Memory B cell (primary cell): ENCODE measurements at places on chromosomes 6 and 20.

- H3K27me3 ChIP-seq: no peaks in the 10 kb centered on the region
- DNase-seq: no peak
- peaks cover 37% of the 10 kb centered on the region for H3K36me3 ChIP-seq
- peaks cover 30% of the 10 kb centered on the region for H3K4me1 ChIP-seq
These were observed 55.5 kb downstream of the REV3L start for GRCh38 chr6:111427341-111428116.

- no peak overlapping the region for H3K4me3 ChIP-seq
- no peak for DNase-seq
- H3K27me3 ChIP-seq: peaks cover 3% of the 10 kb centered on the region
- no peak overlapping the region for H3K27ac ChIP-seq
- no peaks in the 10 kb centered on the region for H3K36me3 ChIP-seq
These were observed 164.1 kb downstream of the RNF144B start for GRCh38 chr6:18551228-18551627.

DNA sequence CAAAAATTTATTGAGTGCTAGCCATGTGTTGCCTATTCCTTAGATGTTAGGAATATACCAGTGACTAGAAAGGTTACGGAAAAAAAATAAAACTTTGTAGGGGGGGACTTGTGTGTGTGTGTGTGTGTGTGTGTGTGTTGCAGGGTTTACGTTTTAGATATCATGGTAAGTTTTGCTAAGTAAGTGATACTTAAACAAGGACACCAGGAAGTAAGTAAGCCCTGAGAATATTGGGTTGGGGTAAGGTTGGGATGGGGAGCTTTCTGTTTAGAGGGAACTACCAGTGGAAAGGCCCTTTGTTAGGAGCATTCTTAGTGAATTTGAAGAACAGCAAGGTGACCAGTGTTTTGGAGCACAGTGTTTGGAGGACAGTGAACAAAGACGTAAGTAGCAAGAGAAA is 30.3 kb downstream of the NCOA3 start:
- peaks cover 24% of the 10 kb centered on the region for H3K36me3 ChIP-seq
- no peak for DNase-seq
- H3K27ac ChIP-seq: peak overlapping the region; percentile 82
- no peaks in the 10 kb centered on the region for H3K27me3 ChIP-seq

- H3K4me1 ChIP-seq: no peaks in the 10 kb centered on the region
- H3K27me3 ChIP-seq: peaks cover 7% of the 10 kb centered on the region
- H3K36me3 ChIP-seq: no peaks in the 10 kb centered on the region
- H3K27ac ChIP-seq: no peak overlapping the region
These were observed 18.1 kb downstream of the ENPP1 start for GRCh38 chr6:131825946-131826345.

GRCh38 chr6:109238396-109238795 is 143.1 kb downstream of the CEP57L1 start:
- no peak for DNase-seq
- no peak overlapping the region for H3K4me3 ChIP-seq
- peaks cover 7% of the 10 kb centered on the region for H3K4me1 ChIP-seq
- no peak overlapping the region for H3K27ac ChIP-seq
- peaks cover 6% of the 10 kb centered on the region for H3K27me3 ChIP-seq

GRCh38 chr6:150696190-150696589 is 96.5 kb downstream of the PLEKHG1 start:
- no peaks in the 10 kb centered on the region for H3K27me3 ChIP-seq
- H3K27ac ChIP-seq: peak overlapping the region; percentile 82
- H3K4me1 ChIP-seq: peaks cover 35% of the 10 kb centered on the region

GRCh38 chr6:122200440-122200839 is 199.0 kb upstream of the HSF2 start:
- H3K27me3 ChIP-seq: no peaks in the 10 kb centered on the region
- H3K4me1 ChIP-seq: no peaks in the 10 kb centered on the region
- no peak overlapping the region for H3K4me3 ChIP-seq
- DNase-seq: no peak

- H3K4me3 ChIP-seq: no peak within 1 kb of the TSS
- no peak for DNase-seq
- no peaks in the 10 kb centered on the region for H3K4me1 ChIP-seq
- no peak within 1 kb of the TSS for H3K27ac ChIP-seq
These were observed at the start of gene BPIFA3 for GRCh38 chr20:33217052-33217451. BPIFA3 (plus strand) TSS chr20:33217352; CDS start chr20:33217537, 185 bp downstream.

GRCh38 chr6:7484666-7485065 is 56.8 kb upstream of the DSP start:
- H3K27me3 ChIP-seq: peaks cover 2% of the 10 kb centered on the region
- no peak overlapping the region for H3K27ac ChIP-seq
- no peak for DNase-seq
- H3K4me3 ChIP-seq: no peak overlapping the region
- H3K4me1 ChIP-seq: no peaks in the 10 kb centered on the region

GRCh38 chr6:139013185-139013800 is 15.3 kb upstream of the ABRACL start:
- H3K27me3 ChIP-seq: peaks cover 1% of the 10 kb centered on the region
- no peak overlapping the region for H3K4me3 ChIP-seq
- no peaks in the 10 kb centered on the region for H3K36me3 ChIP-seq

GRCh38 chr6:26097268-26097875 is 10.1 kb downstream of the HFE start:
- H3K36me3 ChIP-seq: peaks cover 4% of the 10 kb centered on the region
- peaks cover 17% of the 10 kb centered on the region for H3K4me1 ChIP-seq
- H3K4me3 ChIP-seq: no peak overlapping the region
- H3K27ac ChIP-seq: no peak overlapping the region
- H3K27me3 ChIP-seq: no peaks in the 10 kb centered on the region

DNA sequence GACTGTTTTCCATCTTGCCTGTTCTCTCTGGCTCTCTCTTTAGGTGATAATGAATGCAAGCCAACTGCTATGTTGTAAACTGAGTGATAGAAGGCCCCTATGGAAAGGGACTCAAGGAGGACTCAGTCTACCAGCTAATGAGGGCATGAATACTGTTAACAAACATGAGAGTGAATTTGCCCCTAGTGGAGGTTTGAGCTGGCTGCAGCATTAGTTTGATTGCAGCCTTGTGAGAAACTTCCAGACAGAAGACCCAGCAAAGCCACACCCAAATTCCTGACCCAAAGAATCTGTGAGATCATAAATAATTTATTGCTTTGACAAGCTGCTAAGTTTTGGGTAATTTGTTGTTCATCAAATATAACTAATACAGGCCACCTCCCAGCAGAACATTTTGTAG is 50.0 kb upstream of the PLCB1 start:
- H3K27me3 ChIP-seq: no peaks in the 10 kb centered on the region
- no peak overlapping the region for H3K4me3 ChIP-seq
- no peaks in the 10 kb centered on the region for H3K36me3 ChIP-seq
- H3K27ac ChIP-seq: no peak overlapping the region
- DNase-seq: no peak
- H3K4me1 ChIP-seq: no peaks in the 10 kb centered on the region

DNA sequence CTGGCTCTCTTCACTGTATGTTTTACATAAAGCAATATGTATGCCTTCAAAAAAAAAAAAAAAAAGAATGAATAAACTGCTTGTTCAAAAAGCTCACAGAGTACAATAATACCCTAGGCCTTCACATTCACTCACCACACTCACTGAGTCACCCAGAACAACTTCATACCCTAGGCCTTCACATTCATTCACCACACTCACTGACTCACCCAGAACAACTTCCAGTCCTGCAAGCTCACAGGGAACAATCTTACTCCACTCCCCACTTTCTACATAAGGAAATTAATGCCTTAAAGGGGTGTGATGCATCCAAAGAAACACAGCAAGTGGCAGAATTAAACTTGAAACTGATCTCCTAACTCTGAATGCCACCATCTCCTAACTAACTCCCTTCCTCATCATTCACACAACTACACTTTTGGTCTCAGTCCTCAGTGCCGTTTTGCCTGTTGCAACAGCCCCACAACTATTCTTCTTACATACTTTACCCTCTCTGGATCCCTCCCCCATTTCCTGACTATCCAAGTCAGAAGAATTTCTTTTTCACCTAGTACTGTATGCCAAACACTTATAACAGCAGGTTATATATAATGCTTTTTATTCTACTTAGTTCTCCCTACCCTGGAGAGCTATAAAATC is 34.2 kb downstream of the NHSL1 start:
- H3K27me3 ChIP-seq: peaks cover 4% of the 10 kb centered on the region
- no peaks in the 10 kb centered on the region for H3K4me1 ChIP-seq
- DNase-seq: no peak
- no peak overlapping the region for H3K4me3 ChIP-seq
- H3K27ac ChIP-seq: no peak overlapping the region

DNA sequence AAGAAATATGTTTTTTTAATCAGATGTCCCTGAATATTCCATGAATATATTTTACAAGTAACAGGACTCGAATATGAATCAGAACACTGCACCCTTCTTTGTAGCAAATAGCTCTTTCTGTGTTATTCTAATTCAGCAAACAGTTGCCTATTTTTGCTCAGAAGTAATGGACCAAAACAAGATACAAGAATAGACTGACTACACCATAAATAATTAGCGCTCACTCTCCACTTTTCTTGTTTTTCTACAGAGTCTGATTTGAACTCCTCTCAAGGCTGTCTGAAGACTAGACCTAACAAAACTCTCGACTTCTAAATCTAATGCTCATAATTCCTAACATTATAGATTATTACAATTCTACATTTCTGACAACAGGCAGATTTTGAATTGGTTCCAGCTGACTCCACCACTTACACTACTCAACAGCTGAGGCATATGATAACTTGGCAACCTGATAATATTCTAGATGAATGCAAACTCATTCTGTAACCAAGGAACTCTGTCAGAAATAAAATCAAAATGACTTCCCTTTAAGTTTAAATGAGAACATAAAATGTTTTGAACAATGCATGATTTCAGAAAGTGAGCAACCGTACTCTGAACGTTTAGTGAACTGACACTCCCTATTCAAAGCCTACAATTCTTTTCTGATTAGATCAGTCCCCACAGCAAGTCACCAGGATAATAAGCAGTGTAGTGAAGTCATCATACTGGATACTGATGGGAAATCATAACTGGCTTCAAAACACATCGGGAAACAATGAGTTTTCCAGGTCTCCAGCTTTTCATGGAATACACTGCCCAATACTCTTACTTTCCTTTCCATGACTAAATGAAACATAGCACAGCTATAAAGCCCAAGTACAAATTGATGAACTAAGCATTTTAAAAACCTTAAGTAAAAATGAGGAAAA is 114.2 kb upstream of the BEND6 start:
- no peak for DNase-seq
- no peak overlapping the region for H3K27ac ChIP-seq
- peaks cover 7% of the 10 kb centered on the region for H3K4me1 ChIP-seq
- no peaks in the 10 kb centered on the region for H3K36me3 ChIP-seq
- no peak overlapping the region for H3K4me3 ChIP-seq

DNA sequence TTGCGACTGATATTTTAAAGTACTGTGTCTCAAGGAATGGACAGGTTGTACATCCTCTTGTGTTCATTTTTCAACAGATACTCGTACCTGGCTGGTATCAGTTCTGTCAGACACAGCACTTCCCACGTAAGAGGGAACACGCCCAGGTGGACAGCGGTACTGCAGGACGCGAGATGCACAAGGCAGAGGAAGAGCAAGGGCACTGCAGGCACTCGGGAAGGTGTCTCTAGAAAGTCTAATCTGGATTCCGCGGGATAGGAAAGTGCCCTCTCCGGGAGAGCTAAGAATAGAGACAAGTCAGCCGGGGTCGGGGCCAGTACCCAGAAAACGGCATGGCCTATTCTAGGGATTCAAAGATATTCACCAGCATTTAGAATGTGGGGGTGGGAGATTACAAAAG is 94.2 kb upstream of the MBOAT1 start:
- DNase-seq: no peak
- no peak overlapping the region for H3K4me3 ChIP-seq

DNA sequence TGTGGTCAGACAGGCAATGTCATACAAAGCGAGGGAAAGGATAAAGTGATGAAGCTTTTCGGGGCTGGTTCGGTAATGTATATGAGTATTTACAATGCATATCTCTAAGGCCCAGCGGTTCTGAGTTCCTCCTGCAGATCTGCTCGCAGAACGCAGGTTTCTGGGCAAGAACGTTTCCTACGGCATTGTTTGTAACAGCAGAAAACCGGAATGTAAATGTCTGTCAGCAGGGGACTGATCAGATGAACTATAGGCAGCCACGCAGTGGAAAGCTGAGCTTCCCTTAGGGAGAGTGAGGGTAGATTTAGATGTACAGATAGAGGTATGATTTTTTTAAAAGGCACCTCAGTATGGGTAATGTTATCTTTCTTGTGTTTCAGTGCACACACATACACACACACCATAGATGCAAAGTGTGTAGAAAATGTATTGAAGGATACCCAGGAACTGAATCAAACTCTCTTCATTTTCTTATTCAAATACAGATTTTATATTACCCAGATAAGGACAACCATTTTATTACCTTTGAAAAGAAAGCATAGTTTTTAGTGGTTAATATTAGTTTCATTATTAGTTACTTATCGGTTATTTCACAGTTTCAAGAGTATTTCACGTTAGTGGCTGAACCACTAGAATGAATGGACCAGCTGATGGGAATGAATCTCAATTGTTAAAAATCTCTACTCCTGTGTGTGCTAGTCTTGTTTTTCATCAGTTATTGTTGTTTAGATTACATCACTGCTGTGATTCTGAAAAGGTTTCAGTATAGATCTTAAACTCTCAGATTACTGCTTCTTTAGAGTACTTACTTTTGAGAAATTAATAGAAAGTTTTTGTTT is 56.2 kb downstream of the SNX9 start:
- no peak overlapping the region for H3K4me3 ChIP-seq
- no peak overlapping the region for H3K27ac ChIP-seq
- no peak for DNase-seq

- no peak for DNase-seq
- H3K27me3 ChIP-seq: no peaks in the 10 kb centered on the region
- no peak overlapping the region for H3K27ac ChIP-seq
- no peaks in the 10 kb centered on the region for H3K4me1 ChIP-seq
- H3K4me3 ChIP-seq: no peak overlapping the region
- no peaks in the 10 kb centered on the region for H3K36me3 ChIP-seq
These were observed 64.3 kb upstream of the BTBD3 start for GRCh38 chr20:11853359-11853758.

DNA sequence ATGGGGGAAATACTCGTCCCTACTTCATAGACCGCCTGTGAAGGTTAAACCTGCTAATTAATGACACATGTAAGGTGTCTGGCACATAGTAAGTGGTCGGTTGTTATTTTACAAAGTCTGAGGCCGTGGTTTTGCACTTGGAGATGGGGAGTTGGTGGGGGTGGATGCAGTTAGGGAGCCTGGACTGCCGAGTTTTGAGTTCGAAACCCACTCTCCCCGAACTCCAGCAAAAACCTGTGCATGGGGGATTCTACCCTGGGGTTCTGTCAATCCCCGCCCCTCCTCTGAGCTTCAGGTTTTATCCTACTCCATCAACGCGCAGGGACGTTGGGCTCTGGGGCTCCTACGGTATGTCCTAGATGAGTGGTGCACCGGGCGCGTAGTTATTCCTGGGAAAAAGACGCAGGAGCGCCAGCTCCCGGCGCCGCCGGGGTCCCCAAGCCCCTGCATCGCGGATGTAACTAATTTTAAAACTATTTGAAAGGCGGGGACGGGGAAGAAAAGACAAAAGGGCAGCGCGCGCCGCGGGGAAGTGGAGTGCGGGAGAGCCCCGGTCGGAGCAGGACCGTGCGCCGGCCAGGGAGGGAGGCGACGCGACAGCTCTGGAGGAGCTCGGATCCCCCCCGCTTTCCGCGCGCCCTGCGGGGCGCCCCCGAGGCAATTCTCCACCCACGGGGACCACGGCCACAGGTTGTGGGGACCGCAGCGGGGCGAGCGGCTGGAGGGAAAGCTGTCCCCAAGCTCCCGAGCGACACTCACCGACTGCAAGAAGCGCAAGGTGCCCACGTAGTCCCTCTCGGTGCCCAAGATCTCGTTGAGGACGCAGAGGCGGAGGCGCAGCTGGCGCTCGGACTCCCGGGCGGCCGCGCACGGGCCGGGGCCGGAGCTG is 672 bp downstream of the PREX1 start:
- peak overlapping the region; percentile 95 for H3K4me3 ChIP-seq
- H3K36me3 ChIP-seq: no peaks in the 10 kb centered on the region
- H3K4me1 ChIP-seq: peaks cover 53% of the 10 kb centered on the region
- H3K27me3 ChIP-seq: no peaks in the 10 kb centered on the region
